ENCODE measurements at places on chromosomes 2 and 18.

GRCh38 chr2:53510401-53510800 lies 257.2 kb upstream of the CHAC2 start:
- no peak for DNase-seq

GRCh38 chr2:59249441-59250306 lies 1008.5 kb upstream of the FANCL start:
- DNase-seq, result no peak

GRCh38 chr2:198756166-198756565 lies 701.6 kb downstream of the SATB2 start:
- DNase-seq, result no peak

DNA sequence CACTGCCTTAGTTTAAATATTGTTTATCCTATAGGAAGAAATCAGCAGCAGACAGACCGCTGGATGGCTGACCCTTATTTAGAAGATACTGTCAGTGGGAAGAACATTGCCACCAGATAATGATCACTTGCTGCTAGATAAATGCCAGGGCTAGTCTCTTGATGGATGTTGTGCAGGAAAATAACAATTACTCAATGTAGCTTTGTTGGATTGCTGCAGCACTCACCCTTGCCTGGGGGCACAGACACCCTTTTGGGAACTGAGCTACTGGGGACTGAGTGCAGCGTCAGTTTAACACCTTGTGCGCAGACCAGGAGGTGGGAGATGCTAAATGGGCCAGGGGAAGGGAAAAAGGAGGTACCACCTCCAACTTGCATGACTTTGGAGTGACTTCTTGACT lies 64.2 kb upstream of the CAPN13 start:
- no peak for DNase-seq

- DNase-seq, result no peak
These were observed 48.1 kb downstream of the CHN1 start for GRCh38 chr2:174957050-174957449.

DNA sequence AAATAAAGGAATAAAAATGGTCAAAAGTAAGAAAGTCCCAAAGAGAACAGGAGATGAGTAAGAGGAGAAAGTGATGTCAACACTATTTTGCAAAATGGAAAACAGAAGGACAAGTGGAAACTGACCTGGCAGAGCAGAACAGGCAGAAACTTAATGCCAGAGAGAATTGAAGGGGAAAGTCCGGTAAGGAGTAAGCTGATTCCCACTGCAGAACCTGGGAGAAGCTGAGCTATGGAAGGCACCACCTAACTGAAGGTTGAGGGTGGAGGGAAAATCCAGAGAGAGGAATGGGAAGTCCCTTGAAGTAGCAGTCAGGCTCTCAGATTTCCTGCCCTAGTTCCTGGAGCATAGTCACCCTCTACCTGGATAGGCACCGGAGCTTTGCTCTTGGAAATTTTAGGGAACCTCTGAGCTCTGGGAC lies 59.8 kb downstream of the MOGAT1 start:
- no peak for DNase-seq

GRCh38 chr2:241228860-241229516 lies 40.5 kb downstream of the ANO7 start:
- DNase-seq, result no peak

GRCh38 chr2:181255651-181256050 lies 201.5 kb upstream of the ITGA4 start:
- DNase-seq, result no peak

Measured in iPS-NIHi11 (cell line).